ENCODE measurements at places on chromosomes 16 and 17.
A peak's percentile ranks its signal among the peaks of the same experiment; 100 is the strongest.

GRCh38 chr17:6454495-6455320 is 10.5 kb downstream of the PIMREG start:
- DNase-seq, result no peak

DNA sequence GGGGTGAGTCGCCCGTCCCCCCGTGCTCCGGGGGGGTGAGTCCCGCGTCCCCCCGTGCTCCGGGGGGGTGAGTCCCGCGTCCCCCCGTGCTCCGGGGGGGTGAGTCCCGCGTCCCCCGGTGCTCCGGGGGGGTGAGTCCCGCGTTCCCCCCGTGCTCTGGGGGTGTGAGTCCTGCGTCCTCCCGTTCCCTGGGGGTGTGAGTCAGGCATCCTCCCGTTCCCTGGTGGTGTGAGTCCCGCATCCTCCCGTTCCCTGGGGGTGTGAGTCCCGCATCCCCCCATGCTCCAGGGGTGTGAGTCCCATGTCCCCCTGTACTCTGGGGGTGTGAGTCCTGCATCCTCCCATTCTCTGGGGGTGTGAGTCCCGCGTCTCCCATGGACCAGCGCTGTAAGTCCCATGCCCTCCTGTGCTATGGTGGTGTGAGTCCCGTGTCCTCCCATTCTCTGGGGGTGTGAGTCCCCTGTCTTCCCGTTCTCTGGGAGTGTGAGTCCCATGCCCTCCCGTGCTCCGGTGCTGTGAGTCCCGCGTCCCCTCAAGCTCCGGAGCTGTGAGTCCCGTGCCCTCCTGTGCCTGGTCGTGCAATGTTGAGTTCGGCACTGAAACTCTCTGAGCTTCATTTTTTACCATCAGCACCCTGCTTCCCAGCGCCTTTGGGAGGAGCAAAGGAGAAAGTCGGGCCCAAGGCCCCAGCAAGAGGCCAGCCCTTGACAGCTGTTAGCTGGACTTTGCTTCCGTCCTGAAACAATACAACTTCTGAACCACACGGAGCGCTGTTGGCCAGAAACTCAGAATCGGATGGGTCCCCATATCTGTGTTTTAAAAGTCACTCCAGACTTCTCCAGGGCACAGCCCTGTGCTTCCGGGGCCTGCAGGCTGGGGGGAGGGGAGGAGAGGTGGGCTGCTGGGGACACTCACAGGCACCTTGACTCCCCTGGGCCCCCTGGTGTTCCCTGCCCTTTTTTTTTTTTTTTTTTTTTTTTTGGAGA is 11.5 kb upstream of the ZC3H18 start:
- peak; percentile 22 for DNase-seq

DNA sequence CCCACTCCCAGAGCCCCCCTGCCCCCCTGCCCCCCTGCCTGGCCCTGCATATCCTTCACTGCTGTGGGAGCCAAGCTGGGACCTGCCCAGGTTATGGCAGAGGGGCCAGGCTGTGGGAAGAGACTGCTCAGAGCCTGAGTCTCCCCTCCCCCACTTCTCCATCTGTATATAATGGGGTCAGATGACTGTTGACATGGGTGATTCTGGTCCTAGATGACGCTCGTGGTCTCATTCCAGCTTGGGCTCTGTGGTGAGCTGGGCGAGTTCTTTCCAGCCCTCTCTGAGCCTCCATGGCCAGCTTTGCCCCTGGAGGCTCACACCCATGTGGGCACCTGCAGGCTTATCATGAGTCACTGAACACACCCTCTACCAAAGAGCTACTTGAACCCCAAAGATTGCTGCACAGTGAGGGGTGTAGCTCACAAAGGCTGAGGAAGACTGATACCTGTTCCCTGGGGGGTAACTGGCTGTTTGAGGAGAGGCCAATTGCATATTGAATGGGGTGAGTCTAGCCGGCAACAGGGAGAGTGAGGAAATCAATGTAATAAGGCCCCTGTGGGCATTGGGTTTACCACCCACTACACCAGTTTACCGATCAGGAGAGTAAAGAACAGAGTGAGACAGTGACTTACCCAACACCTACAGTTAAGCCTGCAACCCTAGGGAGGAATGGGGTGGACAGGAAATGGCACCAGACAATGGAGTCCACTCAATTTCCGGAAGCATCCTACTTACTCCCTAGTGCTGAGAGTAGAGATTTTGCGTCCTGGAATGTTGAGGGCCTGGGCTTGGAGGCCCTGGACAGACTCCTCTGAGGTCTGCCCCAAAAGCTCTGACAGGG is 4.2 kb upstream of the SREBF1 start:
- no peak for DNase-seq

DNA sequence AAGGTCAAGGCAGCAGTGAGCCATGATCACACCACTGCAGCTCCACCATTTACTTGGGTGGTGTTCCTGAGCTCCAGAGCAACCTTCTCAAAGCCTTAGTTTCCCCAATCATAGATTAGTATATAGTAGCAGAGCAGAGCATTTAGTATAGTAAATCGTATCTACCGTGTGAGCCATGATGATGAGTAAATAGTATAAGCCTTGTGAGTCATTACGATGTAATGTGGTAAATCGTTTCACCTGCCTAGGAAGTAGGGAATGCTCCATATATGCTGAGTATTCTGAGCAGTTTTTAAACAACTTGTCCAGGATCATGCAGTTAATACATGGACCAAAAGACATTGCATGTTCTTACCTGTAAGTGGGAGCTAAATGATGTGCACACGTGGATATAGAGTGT is 66.4 kb downstream of the SCNN1B start:
- no peak for DNase-seq

GRCh38 chr17:65054602-65055001 is 1.9 kb downstream of the GNA13 start:
- DNase-seq, result no peak

DNA sequence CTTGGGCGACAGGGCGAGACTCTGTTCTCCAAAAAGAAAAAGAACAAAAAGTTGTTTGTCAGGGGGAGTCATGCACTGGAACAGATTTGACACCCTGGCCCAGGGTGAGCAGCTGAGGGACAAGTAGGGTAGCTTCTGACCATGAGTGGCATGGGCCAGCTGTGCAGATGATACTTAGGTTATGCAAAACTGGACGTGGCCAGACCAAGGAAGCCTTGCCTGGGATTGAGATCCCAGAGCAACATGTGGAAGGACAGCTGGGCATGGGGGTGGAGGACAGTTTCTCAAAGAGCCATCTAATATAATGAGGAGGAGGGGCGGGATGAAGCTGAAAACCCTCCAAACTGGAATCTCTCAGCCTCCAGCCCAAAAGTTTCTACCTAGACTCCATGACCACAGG is 19.6 kb upstream of the SLC35B1 start:
- no peak for DNase-seq
